ENCODE measurements at places on chromosomes 5 and 9. TPM values are rescaled to one million over a fixed set of nuclear protein-coding genes. Genes with fewer than 3 reads are reported as not detected.

DNA sequence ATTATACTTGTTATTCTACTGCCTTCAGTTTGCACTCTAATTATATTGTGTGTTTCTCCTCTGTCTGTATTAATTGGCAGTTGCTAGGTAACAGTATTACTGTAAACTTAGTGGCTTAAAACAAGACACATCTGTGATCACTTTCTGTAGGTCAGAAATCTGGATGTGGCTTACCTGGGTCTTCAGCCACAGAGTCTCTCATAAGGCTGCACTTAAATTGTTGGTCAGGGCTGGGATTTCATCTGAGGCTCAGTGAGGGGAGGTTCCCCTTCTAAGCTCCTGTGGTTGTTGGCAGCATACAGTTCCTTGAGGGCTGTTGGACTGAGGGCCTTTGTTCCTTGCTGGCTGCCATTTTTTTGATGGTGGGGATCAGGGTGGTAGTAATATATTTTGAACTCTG lies 68.8 kb downstream of the SLC44A1 start:
- DNase-seq, result no peak

TAF11L8 gene
- total RNA-seq, result not detected

GRCh38 chr5:130135506-130135905 lies 231.2 kb downstream of the CHSY3 start:
- DNase-seq, result no peak

ARSI gene
- not detected for total RNA-seq

FASTKD3 gene
- 5.3 TPM for total RNA-seq

- no peak for DNase-seq
Measured at GRCh38 chr5:133363807-133364587, 248.3 kb downstream of the FSTL4 start.

PTGS1 gene
- total RNA-seq, result 0.78 TPM

GRCh38 chr5:133240425-133241091 lies 188.7 kb downstream of the HSPA4 start:
- no peak for DNase-seq

HAND1 gene
- not detected for total RNA-seq

DNA sequence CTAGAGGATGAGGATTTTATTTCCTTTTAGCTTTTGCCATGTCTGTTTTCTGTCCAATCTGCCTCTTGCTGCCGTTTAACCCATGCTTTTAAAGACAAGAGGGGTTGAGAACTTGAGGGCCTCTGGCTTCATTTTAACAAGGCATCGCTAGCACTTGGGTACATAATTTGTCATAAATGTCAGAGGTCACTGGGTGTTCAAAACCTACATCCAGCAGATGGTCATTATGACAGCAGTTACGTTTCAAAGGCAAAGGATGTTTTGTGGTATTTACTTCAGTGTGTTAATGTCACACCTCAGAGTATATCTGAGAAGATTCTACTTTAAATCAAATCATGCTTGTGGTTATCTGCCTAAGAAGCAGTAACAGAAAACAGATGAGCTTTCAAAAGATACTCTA lies 918.3 kb downstream of the NR2F1-AS1 start:
- no peak for DNase-seq

FST gene
- total RNA-seq, result 1.8 TPM

DNA sequence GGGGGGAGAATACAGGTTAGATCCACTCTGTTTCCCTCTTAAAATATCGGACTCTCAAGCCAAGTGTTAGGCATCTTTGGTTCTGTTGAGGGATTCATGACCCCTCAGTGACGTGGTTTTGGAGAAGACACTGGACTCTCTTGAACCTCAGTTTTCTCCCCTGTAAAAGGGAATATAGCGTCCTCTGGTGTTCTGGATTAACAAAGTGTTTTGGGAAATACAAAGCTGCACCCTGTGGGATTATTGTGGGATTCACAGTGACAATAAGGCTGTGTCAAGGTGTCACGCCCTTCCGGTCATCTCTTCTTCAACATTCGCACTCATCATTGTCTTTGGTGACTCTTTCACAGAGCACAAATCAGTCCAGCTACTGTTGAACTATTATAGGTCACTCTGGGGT lies 139.0 kb downstream of the IRX1 start:
- DNase-seq, result no peak

- no peak for DNase-seq
Measured at GRCh38 chr5:157024208-157024959, 34.5 kb downstream of the HAVCR1 start.

FCN2 gene
- total RNA-seq, result not detected

- DNase-seq, result no peak
Measured at GRCh38 chr5:177450667-177451424, 4.2 kb downstream of the PRR7 start.

DNA sequence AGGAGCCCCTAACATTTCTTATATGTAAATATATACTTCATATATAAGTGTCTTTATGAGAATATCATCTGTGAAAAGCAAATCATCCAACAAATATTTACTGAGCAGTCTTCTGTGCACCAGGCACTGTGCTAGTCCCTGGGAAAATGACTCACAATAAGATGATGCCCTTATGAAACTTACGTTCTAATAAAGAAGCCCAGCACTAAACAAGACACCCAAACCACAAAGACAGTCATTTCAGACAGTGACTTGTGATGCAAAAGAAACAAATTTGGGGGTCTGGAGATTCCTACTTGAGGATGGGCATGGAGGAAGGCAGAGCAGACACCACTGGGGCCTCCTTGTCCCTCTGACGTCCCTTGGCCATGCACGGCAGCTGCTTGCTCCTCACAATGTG lies 30.6 kb upstream of the PPP1R2B start:
- no peak for DNase-seq

DNA sequence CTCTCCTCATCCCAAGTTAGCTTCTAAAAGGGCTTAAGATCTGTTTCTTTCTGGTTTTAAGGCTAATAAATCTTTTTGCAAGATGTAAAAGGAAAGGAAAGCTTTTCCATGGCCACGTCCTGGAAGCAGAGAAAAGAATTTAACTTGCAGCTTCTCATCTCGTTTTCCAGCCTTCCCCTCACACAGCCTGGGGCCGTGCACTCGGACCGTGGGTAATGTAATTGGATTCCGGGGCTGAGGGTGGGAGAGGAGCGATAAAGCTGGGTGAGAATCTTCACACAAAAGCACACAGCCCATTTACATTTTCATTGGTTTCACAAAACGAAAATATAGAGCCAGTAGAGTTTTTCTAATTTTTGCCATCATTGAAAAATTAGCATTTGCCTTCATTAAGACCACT lies 91.2 kb downstream of the IRX2 start:
- no peak for DNase-seq

ECSCR gene
- total RNA-seq, result 16.2 TPM

ACOT12 gene
- total RNA-seq, result not detected

DNA sequence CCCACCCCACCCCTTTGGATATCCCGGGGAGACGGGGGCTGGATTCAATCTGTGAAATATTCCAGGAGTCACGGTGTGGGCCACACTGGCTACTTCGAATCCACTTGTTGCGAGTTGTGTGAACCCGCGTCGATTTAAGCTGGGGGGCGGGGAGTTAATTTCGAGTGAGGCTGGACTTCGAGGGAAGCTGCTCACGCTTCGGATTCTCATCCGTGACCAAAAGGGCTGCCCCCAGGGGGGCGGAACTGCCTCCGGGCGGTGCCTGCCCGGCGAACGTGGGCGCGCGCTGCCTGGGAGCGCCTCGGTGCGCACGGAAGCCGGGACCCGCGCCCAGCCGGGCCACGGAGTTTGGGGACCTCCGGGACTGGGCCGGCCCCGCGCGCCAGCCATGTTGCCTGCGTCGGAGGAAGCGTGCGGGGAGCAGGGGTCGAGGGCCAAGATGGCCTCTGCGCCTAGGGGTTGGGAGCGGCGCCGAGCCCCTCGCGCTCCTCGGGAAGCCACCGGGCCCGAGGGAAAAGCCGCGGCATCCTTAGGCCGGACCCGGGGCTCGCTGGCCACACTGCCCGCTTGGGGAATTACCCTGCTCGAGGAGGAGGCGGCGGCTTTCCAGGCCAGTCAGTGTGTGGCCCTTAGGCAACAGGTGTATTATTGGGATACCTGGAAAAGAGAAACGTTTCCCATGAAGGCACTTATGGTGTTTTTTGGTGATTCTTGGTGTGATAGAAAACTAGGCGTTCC lies 975 bp downstream of the OCLN start:
- no peak for DNase-seq

GHR gene
- total RNA-seq, result 60.3 TPM

GRCh38 chr5:50766462-50766861 lies 100.0 kb downstream of the PARP8 start:
- no peak for DNase-seq

DNA sequence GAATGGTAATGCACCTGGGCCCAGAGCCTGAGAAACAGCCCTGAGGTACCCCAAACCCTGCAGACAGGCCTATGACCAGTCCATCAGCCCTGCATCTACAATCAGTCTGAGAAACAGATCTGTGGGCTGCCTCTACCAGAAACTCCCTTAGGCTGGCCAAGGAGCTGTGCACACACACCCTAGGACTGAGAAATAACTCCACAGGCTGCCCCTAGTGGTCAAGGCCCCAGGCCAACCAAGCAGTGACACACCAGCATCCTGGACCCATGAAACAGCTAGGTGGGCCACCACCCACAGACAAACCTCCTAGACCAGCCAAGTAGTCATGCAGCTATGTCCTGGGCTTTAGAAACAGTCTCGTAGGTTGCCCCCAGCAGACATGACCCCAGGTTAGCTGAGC lies 253.6 kb upstream of the VLDLR start:
- DNase-seq, result no peak

CARD9 gene
- total RNA-seq, result 1.1 TPM

PLPP7 gene
- 101 TPM for total RNA-seq

- no peak for DNase-seq
Measured at GRCh38 chr9:22005702-22006606, 3.2 kb downstream of the CDKN2B start.

FOXD4L4 gene
- total RNA-seq, result not detected
